ENCODE measurements at places on chromosomes 4 and X. TPM values are rescaled to one million over a fixed set of nuclear protein-coding genes. Genes with fewer than 3 reads are reported as not detected.
A peak's percentile ranks its signal among the peaks of the same experiment; 100 is the strongest.

The FABP2 gene
- 0.03 TPM for polyA plus RNA-seq

The NFKB1 gene
- polyA plus RNA-seq: 23.9 TPM

GRCh38 chr4:48187813-48188212 is 53.8 kb upstream of the TXK start:
- DNase-seq: no peak

The RGN gene
- polyA plus RNA-seq: 40.1 TPM

DNA sequence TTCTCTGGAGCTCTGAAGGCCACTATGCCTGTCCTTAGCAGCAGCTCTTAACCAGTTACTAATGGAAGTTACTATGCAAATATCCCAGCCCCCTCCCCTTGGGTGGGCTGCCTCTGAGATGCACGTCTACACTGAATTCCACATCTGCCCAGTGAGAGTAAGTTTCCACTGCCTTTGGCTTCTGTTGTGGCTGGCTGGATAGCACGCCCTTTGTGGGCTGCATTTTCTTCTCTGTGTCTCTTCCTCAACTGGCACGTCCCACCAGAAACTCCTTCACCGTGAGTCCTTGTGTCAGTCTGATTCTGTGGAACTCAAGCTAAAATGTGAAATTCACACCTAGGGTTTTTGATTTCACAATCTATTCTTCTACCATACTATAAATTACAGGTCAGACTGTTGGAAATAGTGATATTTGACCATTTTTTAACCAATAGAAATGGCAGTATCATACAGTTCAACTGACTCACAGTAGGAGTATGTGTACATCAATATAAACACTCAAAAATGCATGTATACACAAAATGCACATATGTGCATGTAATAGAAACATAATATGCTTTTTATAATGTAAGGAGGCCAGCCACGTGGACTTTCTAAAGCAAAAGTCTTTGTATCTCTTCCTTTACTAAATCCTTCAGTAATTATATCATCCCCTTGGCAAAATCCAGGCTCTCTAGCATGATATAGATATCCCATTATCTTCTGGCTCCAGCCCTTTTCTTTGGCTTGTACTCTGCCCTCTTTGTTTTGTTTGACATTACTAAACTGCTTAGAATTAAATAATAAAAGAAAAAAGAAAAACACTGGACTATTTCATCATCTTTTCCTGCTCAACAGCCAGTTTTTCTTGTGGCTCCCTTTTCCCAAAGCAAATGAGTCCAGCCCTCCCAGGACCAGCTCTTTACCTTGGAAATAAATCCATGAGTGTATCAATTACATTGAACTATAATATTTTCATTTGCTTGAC is 33.2 kb upstream of the LDB2 start:
- DNase-seq: no peak

DNA sequence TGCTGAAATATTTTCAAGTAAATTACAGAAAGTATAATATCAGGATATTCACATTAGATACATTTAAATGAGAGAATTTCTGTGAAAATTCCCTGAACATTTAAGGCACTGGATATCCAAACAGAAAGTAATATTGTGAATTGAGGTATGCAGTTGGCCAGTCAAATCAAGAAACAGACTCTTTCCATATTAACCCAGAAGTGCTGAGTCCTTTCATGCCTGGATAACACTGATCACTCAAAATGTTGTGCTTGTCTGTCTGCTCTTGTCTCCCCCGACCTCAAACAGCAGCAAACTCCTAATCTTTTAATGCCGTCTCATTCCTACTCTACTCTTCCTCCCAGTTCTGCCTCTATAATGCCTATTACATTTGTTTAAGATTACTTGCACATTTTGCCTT is 51.2 kb downstream of the TBC1D9 start:
- DNase-seq: no peak

- DNase-seq: no peak
Measured at GRCh38 chr4:139315221-139315675, 13.0 kb upstream of the NDUFC1 start.

DNA sequence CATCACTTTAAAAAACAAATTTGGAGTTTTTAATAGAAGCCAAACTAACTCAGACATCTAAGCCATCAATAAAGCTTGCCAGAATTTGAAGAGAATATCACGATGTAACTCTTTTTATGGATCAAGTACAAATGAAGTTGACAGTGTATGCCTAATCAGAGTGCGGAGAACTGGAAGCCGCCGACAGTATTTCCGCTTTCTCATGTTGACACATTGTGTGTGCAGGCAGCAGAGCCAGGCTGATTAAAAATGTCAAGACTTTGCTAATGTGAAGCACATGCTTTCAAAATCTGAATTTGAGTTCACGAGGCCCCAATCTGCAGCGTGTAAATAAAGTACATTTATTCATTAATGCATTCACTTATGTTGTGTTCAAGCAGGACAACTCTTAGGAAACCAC is 161.2 kb downstream of the TENM3 start:
- DNase-seq: no peak

- DNase-seq: no peak
Measured at GRCh38 chr4:77117721-77118120, 39.3 kb upstream of the CCNG2 start.

DNA sequence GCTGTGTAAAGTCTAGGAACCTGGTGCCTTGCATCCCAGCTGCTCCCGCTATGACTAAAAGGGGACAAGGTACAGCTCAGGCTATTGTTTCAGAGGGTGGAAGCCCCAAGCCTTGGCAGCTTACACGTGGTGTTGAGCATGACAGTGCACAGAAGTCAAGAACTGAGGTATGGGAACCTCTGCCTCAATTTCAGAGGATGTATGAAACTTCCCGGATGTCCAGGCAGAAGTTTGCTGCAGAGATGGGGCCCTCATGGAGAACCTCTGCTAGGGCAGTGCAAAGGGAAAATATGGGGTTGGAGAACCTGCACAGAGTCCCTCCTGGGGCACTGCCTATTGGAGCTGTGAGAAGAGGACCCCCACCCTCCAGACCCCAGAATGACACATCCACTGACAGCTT is 76.6 kb downstream of the DDX60 start:
- DNase-seq: no peak

- no peak for DNase-seq
Measured at GRCh38 chr4:11724731-11725130, 296.0 kb upstream of the HS3ST1 start.

DNA sequence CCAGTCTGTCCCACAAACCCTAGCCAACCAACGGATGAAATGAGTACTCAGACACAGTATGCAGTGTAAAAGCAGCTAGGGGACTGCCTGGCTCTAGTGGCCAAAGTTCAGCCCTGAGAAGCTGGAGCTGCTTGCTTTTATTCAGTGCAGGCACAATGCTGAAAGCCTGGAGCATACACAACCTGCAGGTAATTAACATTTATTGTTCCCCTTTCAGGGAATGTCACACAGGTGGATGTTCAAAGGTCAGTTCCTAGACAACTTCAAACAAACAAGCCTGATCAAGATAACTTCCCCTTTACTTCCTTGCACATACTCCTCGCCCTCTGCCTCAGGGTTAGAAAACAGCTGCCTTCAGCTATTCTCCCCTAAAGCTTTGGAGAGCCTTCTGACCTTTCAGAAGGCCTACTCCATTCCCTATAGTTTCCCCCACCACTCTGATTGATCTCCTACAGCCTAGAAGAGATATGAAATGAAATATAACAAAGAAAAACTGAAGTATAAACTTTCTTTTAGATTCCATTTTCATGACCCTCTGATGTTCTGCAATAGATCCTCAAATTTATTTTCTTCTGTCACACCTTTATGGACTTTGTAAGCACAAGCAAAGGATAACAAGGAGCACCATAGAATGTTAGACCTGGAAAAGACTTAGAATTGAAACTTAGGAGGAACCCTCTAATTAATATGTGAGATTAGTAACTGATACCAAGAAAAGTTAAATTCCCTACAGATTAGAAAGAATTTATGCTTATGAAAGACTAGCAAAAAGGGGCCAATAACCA is 6.8 kb upstream of the DCAF8L1 start:
- no peak for DNase-seq

DNA sequence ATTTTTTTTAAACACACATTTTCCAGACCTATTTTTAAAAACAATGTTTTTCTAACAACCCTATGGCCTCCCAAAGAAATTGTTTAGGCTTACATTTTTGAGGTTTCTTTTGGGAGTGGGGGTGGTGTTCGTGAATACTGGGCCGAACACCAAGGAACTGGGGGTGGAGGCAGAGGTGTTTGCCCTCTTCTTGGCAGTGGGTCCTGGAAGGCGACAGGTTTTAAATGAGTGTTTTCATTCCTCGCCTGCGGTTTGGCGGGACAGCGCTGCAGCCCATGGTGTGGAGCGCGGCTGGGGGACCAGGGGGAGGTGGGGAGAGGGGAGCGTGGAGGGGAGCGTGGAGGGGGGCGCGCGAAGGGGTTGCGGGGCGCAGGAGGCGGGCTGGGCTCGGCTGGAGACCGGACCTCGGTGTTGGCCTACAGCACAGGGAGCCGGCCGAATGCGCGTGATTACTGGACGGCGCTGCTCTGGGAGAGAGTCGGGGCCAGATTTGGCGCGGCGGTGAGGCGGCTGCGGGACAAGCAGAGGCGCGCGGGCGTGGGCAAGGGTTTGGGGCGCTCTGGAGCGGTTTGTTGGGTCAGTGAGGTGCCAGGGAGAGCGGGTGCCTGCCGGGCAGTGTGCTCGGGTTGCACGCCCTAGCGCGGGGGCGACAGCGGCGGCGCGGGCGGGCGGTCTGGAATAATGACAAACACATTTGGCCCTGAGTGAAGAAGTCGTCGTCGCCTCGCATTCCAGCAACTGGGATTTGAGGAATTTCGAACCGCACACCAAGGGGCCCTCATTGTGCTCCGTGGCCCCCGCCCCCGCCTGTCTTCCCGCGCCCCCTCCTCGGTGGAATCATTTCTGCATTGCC is 764 bp downstream of the PDGFRA start:
- peak; percentile 9 for DNase-seq

DNA sequence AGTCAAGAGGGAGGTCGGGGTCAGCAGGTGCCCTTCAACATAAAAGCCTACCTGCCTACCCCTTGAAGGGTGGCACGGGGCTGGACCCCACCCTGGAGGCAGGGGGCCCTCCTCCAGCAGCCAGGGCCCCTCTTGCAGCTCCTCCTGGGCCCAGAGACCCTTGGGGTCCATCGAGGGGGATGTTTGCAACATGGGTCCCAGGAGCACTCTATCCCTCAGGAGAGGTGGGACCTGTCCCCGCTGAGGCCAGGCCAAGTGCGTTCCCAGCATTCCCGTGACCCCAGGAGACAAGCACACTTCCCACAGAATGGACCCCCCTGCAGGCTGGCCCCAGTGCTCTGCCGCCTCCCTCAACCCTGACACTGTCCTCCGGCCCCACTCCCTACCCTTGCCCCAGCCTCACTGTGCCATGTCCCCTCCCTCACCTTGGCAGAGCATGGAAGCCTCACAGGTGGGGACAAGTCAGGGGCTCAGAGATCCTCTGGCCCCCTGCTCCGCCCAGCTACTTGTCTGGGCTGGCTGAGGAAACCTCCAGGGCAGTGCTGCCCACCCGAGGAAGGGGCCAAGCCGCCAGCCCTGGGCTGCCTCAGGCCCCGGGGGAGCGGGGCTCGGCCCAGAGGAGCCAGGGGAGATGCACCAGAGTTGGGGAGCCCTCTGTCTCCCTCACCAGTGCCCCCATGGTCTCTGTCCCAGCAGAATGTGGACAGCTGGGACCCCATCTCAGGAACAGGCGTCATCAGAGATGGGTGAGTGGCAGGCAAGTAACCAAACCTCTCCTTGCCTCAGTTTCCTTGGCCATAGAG is 2.2 kb downstream of the MXD4 start:
- no peak for DNase-seq

- no peak for DNase-seq
Measured at GRCh38 chr4:135240796-135241195, 1039.2 kb upstream of the PABPC4L start.

The TNIP3 gene
- 3.0 TPM for polyA plus RNA-seq

GRCh38 chrX:8748855-8749254 is 16.9 kb upstream of the ANOS1 start:
- no peak for DNase-seq

GRCh38 chr4:165208741-165209388 is 1.5 kb downstream of the KLHL2 start:
- DNase-seq: no peak

- no peak for DNase-seq
Measured at GRCh38 chr4:170872794-170873193, 783.0 kb upstream of the AADAT start.

The SHOX gene
- 0.13 TPM for polyA plus RNA-seq

The CENPVL2 gene
- 0.20 TPM for polyA plus RNA-seq

The RTL3 gene
- polyA plus RNA-seq: not detected

DNA sequence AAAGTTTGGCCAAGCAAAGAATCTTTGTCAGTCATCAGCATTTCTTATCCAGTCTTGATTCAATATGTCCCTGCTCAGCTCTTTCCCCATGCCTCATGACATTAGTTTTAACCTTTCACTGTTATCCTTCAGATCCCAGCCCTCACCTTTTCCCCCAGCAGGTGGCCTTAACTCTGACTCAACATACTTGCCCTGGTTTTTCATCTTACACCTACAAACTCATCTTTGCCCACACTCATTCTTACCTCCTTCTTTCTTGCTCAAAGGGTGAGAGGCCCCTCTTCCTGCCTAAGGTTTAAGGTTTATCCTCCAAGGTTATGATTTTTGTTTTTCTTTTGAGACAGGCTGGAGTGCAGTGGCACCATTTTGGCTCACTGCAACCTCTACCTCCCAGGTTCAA is 10.6 kb upstream of the ANXA5 start:
- DNase-seq: no peak

DNA sequence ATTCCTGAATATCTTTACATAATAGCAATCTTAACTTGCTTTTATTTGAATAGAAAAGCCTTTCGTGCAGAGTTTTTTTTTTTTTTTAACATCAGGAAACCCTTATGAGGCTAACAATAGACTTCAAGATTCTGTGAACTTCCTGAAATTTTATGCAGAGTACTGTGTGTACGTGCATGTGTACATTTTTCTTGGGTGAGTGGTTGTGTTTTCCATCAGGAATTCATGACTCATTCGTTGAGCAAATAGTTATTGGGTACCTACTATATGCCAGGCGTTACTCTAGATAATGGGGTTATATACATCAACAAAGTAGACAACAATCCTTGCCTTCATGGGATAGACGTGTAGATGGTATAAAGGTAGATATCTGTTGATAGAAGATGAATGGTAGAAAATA is 59.1 kb downstream of the MRPL1 start:
- DNase-seq: no peak

GRCh38 chrX:41655631-41656030 is 33.1 kb upstream of the GPR34 start:
- DNase-seq: no peak

The SH3RF1 gene
- 32.2 TPM for polyA plus RNA-seq

- no peak for DNase-seq
Measured at GRCh38 chr4:153777421-153777820, 11.5 kb downstream of the SFRP2 start.
